GM19239 (cell line): ENCODE measurements at places on chromosomes 1 and 21.

DNA sequence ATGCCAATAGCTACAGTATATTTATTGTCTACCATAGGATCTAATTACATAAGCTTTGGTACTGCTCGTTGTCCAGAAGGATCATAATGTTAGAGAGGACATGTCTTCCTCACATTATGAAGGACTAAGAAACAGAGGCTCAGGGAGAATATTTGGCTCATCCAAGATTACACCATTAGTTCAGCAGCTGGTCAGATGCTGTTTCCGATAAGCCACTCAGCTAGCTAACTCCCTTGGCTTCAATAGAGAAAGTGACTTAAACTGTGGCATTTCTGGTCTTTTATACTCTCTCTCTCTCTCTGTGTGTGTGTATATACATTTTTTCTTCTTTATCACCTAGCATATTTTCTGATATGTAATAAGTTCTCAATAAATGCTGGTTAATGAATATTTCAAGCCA is 70.4 kb downstream of the DDR2 start:
- no peak for DNase-seq

GRCh38 chr21:16309250-16309971 is 579.6 kb downstream of the USP25 start:
- DNase-seq: no peak

DNA sequence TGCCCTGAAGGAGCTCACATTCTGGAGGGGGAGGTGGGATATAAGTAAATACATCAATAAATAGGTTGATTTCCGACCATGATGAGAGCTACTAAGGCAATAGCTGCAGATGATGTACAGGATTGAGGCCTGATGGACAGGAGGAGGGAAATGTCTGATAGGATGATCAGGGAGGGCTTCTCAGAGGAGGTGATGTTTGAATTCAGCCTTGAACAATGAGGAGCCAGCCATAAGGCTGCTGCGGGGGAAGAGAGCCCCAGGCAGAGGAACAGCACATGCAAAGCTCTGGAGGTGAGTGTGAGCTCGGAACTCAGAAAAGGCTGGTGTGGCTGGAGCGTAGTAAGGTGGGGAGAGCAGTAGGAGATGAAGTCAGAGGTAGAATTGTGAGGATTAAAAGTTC is 411.7 kb downstream of the PTPRU start:
- DNase-seq: no peak

GRCh38 chr1:225554216-225554812 is 98.6 kb downstream of the ENAH start:
- no peak for DNase-seq

- no peak for DNase-seq
These were observed 176.4 kb downstream of the ETS2 start for GRCh38 chr21:38982096-38982495.

DNA sequence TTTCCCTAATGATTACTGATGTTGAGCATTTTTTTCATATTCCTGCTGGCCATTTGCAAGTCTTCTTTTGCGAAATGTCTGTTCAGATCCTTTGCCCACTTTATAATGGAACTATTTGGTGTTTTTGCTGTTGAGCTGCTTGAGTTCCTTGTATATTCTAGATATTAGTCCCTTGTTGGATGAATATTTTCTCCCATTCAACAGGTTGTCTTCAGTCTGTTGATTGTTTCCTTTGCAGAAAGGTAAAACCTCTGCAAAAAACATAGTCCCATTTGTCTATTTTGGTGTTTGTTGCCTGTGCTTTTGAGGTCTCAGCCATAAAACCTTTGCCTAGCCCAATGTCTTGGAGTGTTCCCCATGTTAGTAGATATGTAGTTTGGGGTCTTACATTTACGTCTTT is 78.0 kb upstream of the GUCA2B start:
- no peak for DNase-seq
